Activated effector memory CD4-positive, alpha-beta T cell treated with anti-CD3 and anti-CD28 coated beads, Interleukin-2, amount 50 U/mL, for 16 hours (primary cell): ENCODE measurements at places on chromosomes 1 and 21.

DNA sequence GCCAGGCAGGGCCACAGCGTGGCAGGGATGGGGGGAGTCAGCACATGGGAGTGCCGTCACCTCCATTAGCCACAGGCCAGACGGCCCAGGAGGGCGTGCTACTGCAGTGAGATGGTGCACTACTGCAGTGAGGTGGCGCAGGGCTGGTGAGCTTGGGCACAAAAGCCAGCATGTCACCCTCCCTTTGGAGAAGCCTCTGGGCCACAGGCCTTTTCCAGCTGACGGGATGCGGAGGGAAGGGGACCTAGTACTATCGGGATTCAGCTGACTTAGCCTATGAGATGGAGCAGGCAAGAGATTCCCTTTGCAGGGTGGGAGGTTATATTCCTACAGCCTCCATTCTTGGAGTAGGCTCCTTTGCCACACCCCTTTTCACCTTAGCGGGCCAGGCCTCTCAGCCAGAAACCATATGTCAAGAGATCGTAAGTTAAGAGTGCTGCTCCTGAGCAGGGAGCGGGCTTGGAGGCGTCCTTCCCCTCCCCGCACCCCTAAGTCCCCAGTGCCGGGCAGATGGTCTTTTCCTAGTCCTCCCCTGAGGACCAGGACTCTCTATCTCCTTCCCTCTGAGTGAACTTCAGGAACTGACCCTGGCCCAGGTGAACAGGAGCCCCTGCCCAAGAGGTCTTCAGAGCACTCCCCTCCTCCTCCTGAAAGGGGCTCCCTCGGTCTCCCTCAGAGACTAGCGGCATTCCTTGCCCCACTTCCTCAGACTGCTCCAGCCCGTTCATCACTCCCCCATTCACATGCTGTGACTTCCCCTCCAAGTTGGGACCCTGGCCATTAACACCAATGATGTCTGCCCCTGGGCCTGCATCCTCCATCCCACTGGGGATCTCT is 8.2 kb downstream of the NES start:
- DNase-seq: no peak

GRCh38 chr1:206050655-206051235 is 2.2 kb upstream of the RHEX start:
- DNase-seq: peak; percentile 79

GRCh38 chr21:39263372-39263771 is 50.1 kb downstream of the BRWD1 start:
- DNase-seq: no peak

DNA sequence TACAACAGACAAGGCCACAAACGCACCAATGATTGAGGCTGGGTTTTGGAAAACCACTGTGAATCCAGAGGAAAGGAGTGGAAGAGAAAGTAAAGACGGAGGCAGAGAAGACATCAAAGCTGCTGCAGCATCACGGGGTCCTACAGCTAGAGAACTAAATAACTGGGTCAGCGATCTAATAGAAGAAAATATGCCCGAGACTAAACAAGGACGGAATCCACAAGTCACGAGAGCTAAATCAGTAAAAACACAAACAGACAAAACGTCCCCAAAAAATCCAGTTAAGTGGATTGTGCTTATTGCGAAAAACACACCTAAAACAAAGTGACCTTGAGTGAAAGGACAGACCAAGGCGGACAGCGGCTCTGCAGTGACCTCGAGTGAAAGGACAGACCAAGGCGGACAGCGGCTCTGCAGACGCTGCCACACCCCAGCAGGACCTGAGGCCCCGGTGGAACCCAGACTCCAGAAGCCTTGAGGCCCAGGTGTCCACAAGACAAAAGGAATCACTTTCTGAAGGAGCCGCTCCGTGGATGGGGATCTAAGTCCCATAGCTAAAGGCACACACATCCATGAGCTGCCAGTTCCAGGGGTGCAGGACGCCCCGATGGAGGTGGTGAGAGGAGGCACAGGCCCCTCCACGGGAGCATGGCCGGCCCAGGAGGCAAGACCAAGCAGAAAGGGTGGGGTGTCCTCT is 6.0 kb downstream of the FTCD start:
- DNase-seq: no peak

- DNase-seq: peak; percentile 43
These were observed 32.4 kb downstream of the CDK18 start for GRCh38 chr1:205536759-205537361.

DNA sequence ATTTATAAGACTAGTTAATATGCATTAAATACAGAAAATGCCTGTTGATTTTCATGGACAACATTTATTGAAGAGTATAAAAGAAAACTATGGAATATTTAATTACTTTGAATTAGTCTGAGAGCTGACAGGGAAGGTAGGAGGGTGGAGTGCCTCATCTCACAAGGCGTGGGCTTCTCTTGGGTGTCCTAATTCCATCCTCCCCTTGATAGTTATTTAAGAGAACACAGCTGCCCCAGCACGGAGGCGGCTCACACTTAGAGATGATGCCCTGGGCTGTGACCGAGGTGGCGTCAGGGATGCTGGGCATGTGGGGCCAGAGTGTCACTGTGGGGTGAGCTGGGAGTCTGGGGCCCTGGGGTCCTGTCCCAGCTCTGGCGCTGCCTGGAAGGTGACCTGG is 493.0 kb downstream of the PTPRU start:
- DNase-seq: no peak

DNA sequence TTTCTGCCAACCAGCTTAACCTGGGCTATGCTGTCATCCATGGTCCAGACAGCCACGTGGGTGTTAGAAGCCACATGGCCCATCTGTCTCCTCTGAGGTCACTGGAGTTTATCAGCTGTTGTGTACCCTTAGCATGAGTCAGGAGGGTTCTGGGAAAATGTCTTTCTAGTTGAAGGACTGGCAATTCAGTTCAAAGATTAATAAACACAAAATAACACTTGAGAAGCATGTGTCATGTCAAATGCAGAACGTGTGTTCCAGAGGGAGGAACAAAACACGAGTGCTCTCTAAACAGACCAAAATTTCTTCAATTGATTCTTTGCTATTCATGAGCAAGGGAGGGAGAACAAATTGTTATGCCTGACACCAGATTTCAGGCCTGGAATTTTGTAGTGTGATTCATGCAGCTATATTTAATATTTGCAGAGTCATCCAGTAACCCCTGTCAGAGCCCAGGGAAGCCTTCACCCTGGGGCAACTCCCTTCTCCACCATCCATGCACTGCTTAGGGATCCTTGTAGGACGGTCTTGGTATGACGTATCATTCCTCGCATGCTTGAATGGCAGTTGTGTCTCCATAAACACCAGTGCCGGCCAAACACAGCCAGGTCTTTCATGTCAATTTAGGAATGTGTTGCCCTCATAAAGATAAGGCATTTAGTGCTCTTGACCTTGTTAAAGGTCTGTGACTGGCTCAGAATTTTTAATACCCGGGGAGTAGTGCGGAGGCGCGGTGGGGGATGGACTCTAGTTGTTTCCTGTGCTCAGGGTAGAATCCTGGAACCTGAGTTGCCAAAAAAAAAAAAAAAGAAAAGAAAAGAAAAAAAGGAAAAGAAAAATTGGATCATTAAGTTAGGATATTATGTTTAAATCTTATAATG is 27.7 kb upstream of the DYRK1A start:
- DNase-seq: no peak

DNA sequence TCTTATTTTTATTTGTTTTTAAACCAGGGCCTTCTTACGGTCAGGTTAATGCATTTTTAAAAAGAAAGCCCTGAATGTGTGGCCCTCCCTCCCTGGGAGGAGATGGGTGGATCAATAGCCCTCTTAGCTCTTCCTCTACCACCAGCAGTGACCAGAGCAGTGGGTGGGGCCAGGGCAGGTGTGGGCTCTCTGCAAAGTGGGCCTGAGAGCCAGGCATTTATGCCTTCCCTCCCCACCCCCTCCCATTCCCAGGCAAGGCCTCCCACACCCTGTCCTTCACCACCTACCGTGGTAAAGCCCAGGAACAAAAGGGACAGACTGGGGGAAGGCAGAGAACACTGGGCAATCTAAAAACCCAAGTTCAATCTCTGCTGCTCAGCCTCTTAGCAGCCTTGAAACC is 63.9 kb downstream of the SSBP3 start:
- no peak for DNase-seq

DNA sequence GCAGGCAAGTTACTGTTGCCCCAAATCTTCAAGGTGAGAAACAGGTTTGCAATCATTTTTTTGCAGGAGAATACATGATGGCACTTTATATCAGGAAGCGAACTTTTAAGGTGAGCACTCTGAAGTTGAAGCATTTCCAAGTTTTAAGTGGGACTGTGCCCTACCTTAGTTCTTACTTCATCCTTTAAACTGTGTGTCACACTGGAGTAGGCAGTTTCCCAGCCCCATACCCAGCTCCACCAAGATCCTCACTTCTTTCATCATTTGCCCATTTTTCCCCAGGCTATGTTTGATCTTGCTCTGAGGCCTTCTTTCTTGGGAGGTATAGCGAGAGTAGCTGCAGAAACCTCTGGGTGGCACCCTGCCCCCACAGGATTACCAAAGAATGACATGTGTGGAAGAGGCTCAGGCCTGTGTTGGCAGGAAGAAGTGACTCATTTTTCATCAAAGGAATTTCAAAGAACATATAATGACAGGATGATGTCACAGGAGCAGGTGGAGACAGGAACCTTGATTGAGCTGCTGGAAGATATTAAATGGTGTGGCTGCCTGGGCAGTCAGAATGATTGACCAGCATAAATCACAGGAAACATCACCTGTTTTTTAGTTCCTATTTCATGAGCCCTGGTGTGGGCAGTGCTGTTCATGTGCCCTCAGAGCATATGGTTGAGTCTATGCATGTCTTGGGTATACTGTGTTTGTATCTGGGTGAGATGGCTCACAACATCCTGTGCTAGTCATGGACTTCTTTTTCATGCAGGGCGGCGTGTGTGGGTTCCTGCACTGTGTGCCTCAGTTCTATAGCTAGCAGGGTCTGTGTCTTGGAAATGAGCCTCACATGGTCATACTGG is 20.8 kb upstream of the MACF1 start:
- DNase-seq: peak; percentile 93

DNA sequence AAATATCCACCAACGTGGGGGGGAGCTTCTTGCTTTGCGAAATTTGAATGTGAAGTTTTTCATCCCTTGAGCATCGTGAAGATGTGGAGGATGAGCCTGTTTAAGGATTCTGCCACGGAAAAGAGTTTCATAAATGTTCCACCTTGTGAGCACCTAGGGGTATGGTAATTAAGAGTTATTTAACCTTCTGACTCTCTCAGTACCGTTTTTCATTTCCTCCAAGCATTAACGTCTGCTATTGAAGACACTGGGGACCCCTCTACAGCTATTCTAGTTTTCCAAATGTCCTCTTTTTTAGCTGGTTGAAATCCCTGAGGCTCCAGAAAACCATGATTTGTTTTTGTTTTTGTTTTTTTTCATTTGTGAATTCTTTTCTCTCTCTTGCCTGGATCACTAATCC is 79.1 kb upstream of the GALNT2 start:
- DNase-seq: no peak

GRCh38 chr1:85490270-85490985 is 25.5 kb upstream of the DDAH1 start:
- no peak for DNase-seq

DNA sequence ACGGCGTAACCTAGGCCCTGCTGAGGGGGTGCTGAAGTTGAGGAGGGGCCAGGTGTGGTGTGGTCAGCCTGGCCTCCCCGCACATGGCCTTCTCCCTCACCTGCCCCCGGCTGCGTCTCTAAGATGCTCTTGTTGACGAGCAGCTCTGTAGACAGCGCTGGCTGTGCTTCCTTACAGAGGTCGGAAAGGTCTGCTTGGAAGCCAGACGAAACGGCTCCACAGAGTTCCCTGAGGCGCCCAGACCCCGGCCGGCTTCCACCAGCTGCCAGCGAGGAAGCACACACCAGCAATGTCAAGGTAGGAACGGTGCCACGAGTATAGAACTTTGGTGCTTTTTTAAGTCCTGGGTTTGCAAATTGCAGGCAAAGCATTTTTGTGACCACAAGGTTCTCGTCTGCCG is 18.8 kb upstream of the DIP2A start:
- DNase-seq: no peak

DNA sequence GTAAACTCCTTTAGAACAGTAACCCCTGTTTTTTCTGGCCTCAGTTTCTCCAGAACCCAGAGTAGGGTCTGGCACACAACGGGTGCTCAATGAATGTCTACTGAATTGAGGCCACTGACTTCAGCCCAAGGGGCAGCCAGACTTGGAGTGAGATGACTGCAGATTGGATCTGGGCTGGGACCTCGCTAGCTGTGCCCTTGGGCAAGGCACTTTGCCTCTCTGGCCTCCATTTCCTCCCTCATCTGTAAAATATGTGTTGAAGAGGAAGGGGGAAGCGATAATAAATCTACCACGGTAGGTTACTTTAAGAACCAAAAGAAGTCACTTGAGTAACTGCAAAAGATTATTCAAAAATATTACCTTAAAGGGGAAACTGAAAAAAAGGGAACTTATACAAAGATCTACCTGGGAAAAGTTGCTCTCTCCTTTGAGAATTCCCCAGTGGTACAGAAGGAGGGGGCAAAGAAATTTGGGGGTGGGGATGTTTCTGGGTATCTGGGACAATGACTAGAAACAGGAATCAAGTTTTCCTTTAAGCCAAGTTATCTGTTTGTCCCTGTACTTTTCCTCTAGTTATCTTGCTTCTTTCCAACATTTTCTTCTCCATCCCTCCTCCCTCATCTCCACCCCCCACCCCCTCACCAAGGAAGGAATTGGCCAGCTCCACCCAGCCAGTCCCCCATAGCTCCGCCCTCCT is 394 bp upstream of the GRHL3 start:
- no peak for DNase-seq

GRCh38 chr1:208866386-208866955 is 622.3 kb upstream of the PLXNA2 start:
- DNase-seq: no peak

- no peak for DNase-seq
These were observed 9.7 kb upstream of the DHX9 start for GRCh38 chr1:182829285-182829932.

- no peak for DNase-seq
These were observed 34.3 kb upstream of the MTF1 start for GRCh38 chr1:37893673-37894072.

DNA sequence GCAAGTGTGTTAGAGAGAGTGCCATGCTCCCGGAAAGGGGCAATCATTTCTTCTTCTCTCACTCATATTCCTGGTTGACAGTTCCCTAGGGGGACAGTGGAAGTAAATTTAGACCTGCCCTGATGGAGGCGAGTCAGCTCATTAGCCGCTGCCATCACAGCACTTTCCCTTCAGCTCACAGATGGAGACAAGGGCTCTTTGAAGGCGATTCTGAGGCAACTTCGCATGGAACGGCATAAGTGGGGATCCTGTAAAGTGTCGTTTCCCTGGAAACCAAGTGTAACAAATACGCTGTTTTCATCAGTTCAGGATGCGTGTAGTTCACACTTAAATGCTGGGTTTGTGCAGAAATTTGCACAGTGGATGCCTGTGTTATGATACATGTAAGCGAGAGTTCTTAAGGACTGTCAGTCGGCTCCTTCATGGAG is 114.5 kb upstream of the TMPRSS15 start:
- no peak for DNase-seq

- peak; percentile 48 for DNase-seq
These were observed 25.4 kb downstream of the ZNF362 start for GRCh38 chr1:33281554-33282303.

DNA sequence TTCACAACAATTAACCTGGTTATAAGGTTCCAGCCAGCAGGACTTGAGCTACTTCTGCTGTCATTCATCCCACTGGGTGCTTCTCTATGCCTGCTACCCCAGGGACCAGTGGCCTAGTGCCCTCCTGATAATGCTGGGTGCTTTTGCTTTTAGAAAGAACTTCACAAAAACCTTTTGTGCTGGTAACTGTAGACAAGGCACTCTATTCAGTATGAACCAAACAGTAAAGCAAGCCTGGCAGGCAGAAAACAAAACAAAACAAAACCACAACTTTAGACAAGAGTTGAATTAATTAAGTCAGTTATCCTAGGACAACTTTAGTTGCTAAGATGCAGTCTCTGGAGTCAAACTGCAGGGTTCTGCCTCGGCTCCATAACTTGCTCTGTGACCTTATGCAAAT is 61.9 kb upstream of the ADGRL2 start:
- no peak for DNase-seq
